ENCODE measurements at places on chromosomes 5 and 9. TPM values are rescaled to one million over a fixed set of nuclear protein-coding genes. Genes with fewer than 3 reads are reported as not detected.

Gene SLC25A48
- total RNA-seq: 18.3 TPM

Gene ERBIN
- 195 TPM for total RNA-seq

Gene CDC14B
- total RNA-seq: 54.9 TPM

Gene ECSCR
- total RNA-seq: 4.9 TPM

Gene MED22
- 31.7 TPM for total RNA-seq

Gene SPINK5
- not detected for total RNA-seq

Gene PRUNE2
- 212 TPM for total RNA-seq

Gene SLC36A3
- total RNA-seq: not detected

Gene CACNA1B
- total RNA-seq: 53.6 TPM

Gene SLC22A5
- total RNA-seq: 23.4 TPM

Gene OCLN
- total RNA-seq: 13.2 TPM

Gene C8G
- total RNA-seq: 3.0 TPM

Gene PCBD2
- 7.5 TPM for total RNA-seq

Gene C5orf58
- total RNA-seq: not detected

Gene TLR4
- total RNA-seq: 37.7 TPM

Gene KLHL3
- total RNA-seq: 41.3 TPM

Gene ENTPD2
- total RNA-seq: 13.6 TPM

Gene MLANA
- total RNA-seq: not detected

Gene SGCD
- 14.1 TPM for total RNA-seq

Gene HBEGF
- 10.9 TPM for total RNA-seq

Gene RETREG1
- total RNA-seq: 26.4 TPM

Gene SLC22A4
- total RNA-seq: 1.7 TPM

Gene LHX2
- 45.6 TPM for total RNA-seq

Gene FAF2
- total RNA-seq: 35.7 TPM

Gene IL9
- not detected for total RNA-seq

Gene PRDM9
- not detected for total RNA-seq

Gene EQTN
- total RNA-seq: 1.5 TPM

Gene BTNL8
- total RNA-seq: 0.74 TPM

Gene SLC45A2
- total RNA-seq: 2.0 TPM

Gene TMEM203
- total RNA-seq: 39.4 TPM

Gene PCDHGA2
- total RNA-seq: 5.9 TPM

Gene SLCO6A1
- not detected for total RNA-seq

Gene FOXD4L4
- 4.7 TPM for total RNA-seq

Gene WWC1
- 49.9 TPM for total RNA-seq

Gene OSMR
- 23.8 TPM for total RNA-seq

Gene RABL6
- total RNA-seq: 133 TPM

Gene SPINK4
- not detected for total RNA-seq

Gene RORB
- 48.9 TPM for total RNA-seq

Gene UBAC1
- 76.0 TPM for total RNA-seq

Gene ATP6V1G1
- 75.0 TPM for total RNA-seq

Gene TAF11L5
- total RNA-seq: not detected

Gene CCL27
- total RNA-seq: not detected

Gene UTP15
- 20.7 TPM for total RNA-seq

Gene RAB3C
- 111 TPM for total RNA-seq

Gene FAM221B
- total RNA-seq: not detected

Gene PTGDS
- total RNA-seq: 1,705 TPM

Gene SLC25A2
- total RNA-seq: 0.77 TPM

Measured in dorsolateral prefrontal cortex (tissue), 122 donors.